ENCODE measurements at places on chromosomes 7 and 10.

DNA sequence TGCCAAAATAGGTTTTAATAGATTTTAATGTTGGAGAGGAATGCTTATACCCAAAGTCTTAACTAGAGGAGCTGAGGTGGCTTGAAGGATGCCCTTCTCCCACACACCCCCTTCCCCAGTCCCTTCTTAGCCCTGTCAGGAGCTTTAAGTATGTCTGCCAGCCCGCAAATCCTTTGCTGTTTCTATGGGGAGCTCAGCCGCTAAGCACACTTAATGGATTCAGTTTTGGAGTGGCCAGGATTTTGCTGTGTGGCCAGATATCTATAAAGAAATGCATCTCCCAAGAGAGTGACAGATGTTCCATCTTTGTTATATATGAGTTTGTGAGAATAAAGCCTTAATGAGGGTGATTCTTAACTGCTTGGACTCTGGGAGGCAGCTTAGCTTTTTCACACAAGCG, 152.9 kb upstream of the ZNF32 start:
- H3K27me3 ChIP-seq, result no peaks in the 10 kb centered on the region
- H3K4me1 ChIP-seq, result no peaks in the 10 kb centered on the region
- DNase-seq, result no peak
- no peaks in the 10 kb centered on the region for H3K36me3 ChIP-seq
- no peak overlapping the region for H3K27ac ChIP-seq

DNA sequence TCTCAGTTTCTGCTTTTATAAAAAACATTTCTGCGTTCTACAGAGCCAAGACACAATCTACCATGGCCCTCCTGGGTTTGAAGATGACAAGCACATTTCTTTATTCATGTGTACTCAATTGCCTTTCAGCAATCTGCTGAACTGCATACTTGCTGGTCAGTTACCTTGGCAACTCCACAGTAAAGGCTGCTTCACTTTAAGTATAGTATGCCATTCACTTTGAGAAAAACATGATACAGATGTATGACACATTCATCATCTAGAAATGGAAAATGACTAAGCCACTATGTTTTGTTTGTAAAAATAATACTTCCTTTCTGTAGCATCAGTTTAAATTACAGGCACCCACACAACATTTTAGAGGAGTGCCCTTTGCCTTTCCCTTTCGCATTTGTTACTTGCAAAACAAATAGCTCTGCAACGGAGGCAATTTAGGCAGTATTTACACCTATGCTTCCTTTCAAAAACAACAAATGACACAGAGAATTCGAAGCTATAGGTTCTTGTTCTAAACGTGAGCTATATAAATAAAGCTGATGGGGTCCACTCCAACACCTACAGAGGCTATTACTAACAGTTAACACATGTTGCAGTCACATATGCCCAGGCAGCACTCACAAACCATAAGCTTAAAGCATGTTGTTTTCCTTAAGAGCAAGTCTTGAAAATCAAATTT, 23.5 kb downstream of the SGCE start:
- H3K4me1 ChIP-seq, result no peaks in the 10 kb centered on the region
- DNase-seq, result no peak
- H3K4me3 ChIP-seq, result no peak overlapping the region
- H3K36me3 ChIP-seq, result no peaks in the 10 kb centered on the region
- H3K27ac ChIP-seq, result no peak overlapping the region

DNA sequence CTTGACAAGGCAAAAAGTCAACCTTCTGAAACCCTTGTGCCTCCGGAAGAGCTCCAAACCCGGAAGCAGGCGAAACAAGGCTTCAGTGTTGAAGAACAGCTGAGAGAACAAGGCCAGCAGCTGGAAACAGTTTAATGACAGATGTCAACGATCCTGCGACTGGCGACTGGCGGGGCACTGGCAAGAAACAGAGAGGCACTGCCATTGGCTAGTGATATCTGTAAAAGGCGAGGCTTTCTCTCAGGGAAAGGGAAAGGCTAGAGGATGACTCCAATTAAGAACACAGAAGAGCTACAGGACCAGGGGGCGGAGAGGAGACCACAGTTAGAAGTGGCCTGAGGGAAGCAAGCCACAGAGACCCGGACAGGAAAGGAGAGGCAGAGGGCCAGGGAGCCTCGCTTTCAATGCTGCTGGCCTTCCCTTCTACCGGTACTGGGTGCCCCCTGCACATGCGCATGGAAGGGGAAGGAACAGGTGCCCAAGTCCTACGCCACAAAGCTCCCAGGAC, 19.4 kb downstream of the ITGB1 start:
- no peak for DNase-seq
- no peaks in the 10 kb centered on the region for H3K27me3 ChIP-seq
- H3K4me3 ChIP-seq, result no peak overlapping the region
- peaks cover 33% of the 10 kb centered on the region for H3K4me1 ChIP-seq

GRCh38 chr10:47445720-47446119, 38.2 kb downstream of the ANXA8 start:
- H3K4me1 ChIP-seq, result no peaks in the 10 kb centered on the region
- H3K4me3 ChIP-seq, result no peak overlapping the region
- peaks cover 7% of the 10 kb centered on the region for H3K27me3 ChIP-seq
- no peak overlapping the region for H3K27ac ChIP-seq
- H3K36me3 ChIP-seq, result no peaks in the 10 kb centered on the region

GRCh38 chr7:1846331-1847065, 176.4 kb downstream of the ELFN1 start:
- no peak for DNase-seq
- no peaks in the 10 kb centered on the region for H3K27me3 ChIP-seq
- H3K4me1 ChIP-seq, result no peaks in the 10 kb centered on the region
- H3K36me3 ChIP-seq, result peaks cover 42% of the 10 kb centered on the region
- H3K4me3 ChIP-seq, result no peak overlapping the region

GRCh38 chr7:111408724-111409123, 153.6 kb downstream of the IMMP2L start:
- no peak overlapping the region for H3K27ac ChIP-seq
- no peaks in the 10 kb centered on the region for H3K27me3 ChIP-seq
- no peaks in the 10 kb centered on the region for H3K4me1 ChIP-seq
- no peaks in the 10 kb centered on the region for H3K36me3 ChIP-seq

- DNase-seq, result no peak
- no peaks in the 10 kb centered on the region for H3K36me3 ChIP-seq
- no peak overlapping the region for H3K27ac ChIP-seq
- H3K4me3 ChIP-seq, result no peak overlapping the region
- no peaks in the 10 kb centered on the region for H3K4me1 ChIP-seq
These were observed 108.8 kb upstream of the MPP7 start for GRCh38 chr10:28411648-28412047.

- no peaks in the 10 kb centered on the region for H3K27me3 ChIP-seq
- no peak overlapping the region for H3K4me3 ChIP-seq
- no peak for DNase-seq
- no peaks in the 10 kb centered on the region for H3K36me3 ChIP-seq
- no peak overlapping the region for H3K27ac ChIP-seq
- no peaks in the 10 kb centered on the region for H3K4me1 ChIP-seq
These were observed 105.2 kb upstream of the PRPS1L1 start for GRCh38 chr7:18132811-18133210.

- DNase-seq, result no peak
- no peak overlapping the region for H3K4me3 ChIP-seq
- H3K27ac ChIP-seq, result no peak overlapping the region
- no peaks in the 10 kb centered on the region for H3K4me1 ChIP-seq
These were observed 121.1 kb upstream of the CDC14C start for GRCh38 chr7:48803250-48803649.

GRCh38 chr10:99612167-99612831, 7.9 kb downstream of the SLC25A28 start:
- H3K4me1 ChIP-seq, result peaks cover 3% of the 10 kb centered on the region
- H3K27me3 ChIP-seq, result no peaks in the 10 kb centered on the region
- H3K4me3 ChIP-seq, result no peak overlapping the region
- H3K27ac ChIP-seq, result no peak overlapping the region

DNA sequence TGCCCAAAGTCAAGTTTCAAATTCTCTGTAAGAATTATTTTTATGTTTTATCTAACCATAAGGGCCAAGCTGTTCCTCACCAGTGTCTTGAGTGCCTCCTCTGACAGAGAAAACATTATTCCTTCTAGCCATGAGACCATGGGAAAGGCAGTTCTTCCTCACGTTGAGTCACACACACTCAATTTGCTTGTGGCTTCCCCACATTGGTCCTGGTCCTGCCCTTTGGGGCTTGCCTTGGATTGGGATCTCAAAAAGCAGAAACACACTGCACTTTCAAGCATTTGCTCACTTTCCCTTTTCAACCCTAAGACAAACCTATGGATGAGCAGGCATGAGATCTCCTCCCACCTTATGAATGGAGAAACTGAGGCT, 248.3 kb upstream of the IGFBP3 start:
- no peaks in the 10 kb centered on the region for H3K27me3 ChIP-seq
- H3K4me1 ChIP-seq, result no peaks in the 10 kb centered on the region
- no peak overlapping the region for H3K27ac ChIP-seq

DNA sequence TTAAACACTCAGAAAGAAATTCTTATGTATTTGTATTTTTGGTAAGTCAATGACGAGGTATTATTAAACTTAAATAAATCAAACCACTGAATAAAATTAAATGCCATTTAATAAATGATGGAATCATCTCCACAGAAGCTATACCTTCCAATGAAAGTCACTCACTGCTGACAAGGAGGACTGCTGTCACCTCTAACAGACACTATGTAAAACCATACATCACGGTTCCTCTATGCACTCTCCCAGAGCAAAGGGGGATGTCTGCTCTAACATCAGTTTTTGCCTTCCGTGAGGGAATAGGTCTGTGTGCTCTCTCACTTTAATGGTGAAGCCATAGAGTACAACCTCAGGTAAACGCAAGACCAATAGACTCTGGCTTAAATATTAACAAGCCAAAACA, 99.7 kb upstream of the DDC start:
- no peak overlapping the region for H3K4me3 ChIP-seq
- DNase-seq, result no peak
- H3K27me3 ChIP-seq, result no peaks in the 10 kb centered on the region
- peaks cover 41% of the 10 kb centered on the region for H3K4me1 ChIP-seq
- no peak overlapping the region for H3K27ac ChIP-seq
